CD4-positive, alpha-beta T cell treated with Interleukin-10 for 1 hour (primary cell): ENCODE measurements at places on chromosomes 4 and X.

DNA sequence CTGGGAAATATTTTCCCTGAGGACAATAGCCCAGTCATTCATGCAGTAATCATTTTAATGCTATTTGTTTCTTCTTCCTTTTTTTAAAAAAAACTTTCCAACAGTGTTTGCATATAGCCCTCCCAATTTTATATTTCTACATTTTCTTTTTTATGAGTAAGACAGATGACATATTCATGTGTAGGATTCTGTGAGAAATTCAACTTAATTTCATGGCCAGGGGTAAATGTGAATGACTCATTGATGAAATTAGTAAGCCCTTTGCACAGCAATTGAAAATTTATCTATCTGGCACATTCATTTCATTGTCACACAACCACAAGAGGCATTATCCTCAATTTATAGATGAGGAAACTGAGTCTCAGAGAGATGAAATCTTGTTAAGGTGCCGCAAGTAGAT, 13.7 kb upstream of the SMIM20 start:
- DNase-seq: no peak

- DNase-seq: no peak
Measured at GRCh38 chr4:89162496-89162895, 51.2 kb downstream of the TIGD2 start.

- DNase-seq: no peak
Measured at GRCh38 chr4:180578175-180578574, 1665.0 kb upstream of the TENM3 start.

GRCh38 chrX:132270021-132270420, 50.8 kb upstream of the RAP2C start:
- no peak for DNase-seq

GRCh38 chr4:38044060-38044459, 83.9 kb downstream of the PTTG2 start:
- DNase-seq: no peak

GRCh38 chrX:147876849-147877646, 34.7 kb upstream of the FMR1 start:
- DNase-seq: no peak

GRCh38 chr4:76233967-76234678, 17.4 kb upstream of the FAM47E start:
- DNase-seq: no peak
